H9 (cell line): ENCODE measurements at places on chromosomes 1 and 21.
A peak's percentile ranks its signal among the peaks of the same experiment; 100 is the strongest.

DNA sequence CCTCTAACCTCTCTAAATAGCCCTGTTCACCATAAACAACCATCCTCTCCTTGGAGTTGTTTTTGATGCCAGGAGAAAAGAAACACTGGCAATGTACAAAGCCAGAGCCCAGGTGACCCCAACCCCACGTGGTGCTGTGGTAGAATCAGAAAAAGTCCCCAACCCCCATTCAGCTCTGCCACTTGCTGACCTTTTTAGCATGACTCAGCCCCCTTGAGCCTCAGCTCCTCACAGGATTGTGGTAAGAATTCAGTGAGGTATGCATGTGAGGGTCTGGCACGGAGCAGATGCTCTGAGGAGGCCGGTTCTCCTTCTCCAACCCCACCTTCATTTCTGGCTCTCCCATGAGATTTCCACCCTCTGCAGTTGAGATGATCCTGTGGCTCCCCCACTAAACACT is 11.1 kb upstream of the CHI3L1 start:
- no peak for DNase-seq

DNA sequence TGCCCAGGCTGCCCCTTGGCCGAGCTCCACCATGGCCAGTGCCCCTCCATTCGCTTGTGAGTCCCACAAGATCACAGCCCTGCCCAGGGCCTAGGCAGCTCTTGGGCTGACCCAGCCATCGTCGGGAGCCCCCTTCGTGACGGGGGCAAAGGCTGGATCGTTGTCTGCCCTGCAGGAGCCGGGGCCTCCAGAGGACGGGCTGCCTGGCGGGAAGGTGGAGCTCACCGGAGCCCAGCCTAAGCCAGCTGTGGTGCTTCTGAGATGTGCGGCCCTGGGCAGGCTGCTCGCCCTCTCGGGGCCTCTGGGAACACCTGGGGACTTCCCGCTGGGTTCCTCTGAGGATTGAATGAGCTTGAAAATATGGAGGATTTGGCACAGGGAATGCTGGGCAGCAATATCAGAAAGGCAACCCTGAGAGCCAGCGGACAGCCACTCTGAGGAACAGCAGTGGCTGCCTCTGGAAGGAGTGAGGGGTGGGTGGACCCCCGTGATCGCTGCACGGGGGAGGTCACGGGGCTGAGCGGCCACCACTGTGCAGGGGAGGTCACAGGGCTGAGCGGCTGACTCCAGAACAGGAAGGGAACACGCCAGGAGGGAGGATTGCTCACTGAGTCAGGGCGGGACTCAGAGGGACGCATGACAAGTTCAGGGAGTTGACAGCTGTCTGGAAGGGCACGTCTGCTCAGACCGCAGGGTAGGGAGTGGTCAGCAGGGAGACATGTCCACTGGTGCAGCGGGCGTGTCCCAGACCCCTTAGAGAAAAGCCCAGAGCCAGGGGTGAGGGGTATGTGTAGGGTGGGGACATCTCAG is 19.3 kb downstream of the TP73 start:
- DNase-seq, result peak; percentile 33

GRCh38 chr1:41810446-41810845 is 108.3 kb downstream of the HIVEP3 start:
- DNase-seq, result peak; percentile 61

DNA sequence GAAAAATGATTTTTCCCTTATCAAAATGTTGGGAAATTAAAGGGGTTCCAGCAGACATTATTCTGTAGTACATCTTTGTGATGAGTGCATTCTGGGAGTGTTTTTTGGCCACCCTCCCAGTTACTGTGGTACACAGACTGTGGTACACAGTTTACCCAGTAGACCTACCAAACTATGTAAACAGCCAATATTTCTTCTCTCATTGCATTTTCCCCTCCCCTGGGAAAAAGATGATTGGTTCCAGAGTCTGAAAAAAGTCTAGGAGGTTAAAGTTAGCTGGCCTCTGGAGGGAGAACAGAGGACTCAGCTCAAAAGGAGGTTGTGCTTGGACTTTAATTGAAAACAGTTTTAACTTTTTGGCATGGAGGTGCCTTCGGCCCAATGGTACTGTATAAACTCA is 42.5 kb downstream of the PGM1 start:
- no peak for DNase-seq

DNA sequence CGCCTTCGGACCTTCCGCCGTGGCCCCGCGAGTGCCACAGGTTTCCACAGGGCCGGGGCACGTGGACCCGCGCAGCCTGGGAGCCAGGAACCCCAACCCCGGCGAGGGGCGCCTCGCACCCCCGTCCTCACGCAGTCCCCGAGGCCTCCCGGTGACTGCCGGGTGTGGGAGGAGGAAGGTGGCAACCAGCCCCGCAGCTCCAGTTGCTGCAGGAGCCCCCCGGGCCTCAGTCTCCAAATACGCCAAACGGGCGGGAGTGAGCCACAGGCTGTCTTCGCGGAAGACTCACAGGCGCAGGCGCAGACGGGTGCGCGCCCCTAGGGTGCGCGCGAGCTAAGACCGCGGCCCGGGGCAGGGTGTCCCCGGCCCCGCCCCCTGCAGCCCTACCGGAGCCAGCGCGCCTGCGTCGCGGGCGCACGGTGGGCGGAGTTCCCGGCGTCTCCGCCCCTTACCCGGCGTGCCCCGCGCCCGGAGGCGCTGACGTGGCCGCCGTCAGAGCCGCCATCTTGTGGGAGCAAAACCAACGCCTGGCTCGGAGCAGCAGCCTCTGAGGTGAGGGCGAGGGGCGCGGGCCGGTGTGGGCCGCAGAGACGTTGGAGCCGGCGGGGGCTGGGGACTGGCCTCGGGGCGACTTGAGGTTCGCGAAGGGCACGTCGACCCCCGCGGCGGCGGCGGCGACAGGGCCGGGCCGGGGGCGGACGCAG is at the start of gene ARF1:
TSS of gene ARF1 (plus strand) at position 495 of the 704 bp plus-strand sequence. CDS start 14,407 bp downstream, outside the sequence.
- DNase-seq, result peak; percentile 94

- no peak for DNase-seq
Observed at GRCh38 chr1:42423681-42424080, 32.1 kb downstream of the ZMYND12 start.

DNA sequence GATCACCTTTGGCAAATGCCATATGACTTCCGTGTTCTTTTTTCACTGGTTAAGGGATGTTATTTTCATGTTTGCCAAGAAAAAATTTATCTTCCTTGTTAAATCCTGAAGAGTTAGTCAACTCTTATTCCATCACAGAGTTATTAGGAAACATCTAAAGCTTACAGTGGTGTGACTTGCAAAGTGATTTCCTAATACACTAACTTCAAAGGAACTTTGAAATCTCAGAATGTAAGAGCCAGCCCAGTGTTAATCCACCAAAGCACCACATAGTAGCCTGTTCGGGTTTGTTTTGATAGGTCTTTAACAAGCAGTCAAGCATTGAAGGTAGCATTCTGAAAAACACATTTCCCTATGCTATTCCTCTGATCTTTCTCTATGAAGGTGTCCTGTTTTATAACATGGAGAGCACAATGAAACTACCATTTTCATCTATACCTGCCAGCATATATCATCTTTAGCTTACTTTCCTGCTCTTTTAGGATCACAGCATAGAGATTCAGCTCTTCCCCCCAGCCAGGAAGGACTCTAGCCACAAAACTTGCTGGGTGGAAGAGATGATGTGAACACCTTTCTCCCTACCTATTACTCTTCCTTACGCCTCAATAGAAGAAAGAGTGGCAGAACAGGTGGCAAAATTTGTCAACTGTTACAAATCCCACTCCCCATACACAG is 82.4 kb upstream of the MAGI3 start:
- DNase-seq, result no peak

DNA sequence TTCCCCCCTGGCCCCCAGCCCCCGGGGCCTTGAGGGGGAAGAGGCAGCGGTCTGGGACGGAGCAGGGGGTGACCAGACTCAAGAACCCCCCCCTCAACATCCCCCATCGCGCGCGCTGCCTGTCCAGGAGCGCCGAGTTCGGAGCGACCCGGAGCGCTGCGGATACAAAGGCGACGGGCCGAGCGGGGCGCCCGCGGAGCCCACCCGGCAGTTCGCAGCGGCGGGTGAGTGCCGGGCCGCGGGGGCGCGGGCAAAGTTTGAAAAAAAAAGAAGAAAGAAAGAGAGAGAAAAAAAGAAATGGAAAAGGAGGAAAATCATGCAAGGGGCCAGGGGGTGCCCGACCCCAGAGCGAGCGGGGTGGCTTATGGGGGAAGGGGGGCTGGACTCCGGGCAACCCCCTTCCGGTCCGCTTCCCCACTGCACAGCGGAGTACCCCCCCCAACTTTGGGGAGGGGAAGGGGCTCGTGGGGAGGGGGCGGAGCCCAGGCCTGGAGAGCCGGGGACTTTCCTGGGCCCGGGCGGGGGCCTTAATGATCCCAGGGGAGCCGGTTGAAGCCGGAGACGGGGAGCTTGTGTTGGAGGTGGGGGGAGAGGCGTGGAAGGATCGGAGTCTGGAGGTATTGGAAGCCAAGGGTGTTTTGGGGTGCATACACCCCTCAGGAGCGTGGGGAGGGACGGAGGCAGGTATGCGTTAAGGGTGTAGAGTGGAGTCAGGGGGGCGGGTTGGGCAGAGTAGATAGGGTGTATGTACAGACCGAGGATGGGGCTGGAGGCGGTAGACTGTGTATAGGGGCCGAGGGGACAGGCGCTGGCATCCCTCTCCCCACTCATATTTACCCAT is 502 bp downstream of the VANGL2 start:
- DNase-seq, result peak; percentile 45

GRCh38 chr1:86957221-86957620 is 42.8 kb downstream of the HS2ST1 start:
- no peak for DNase-seq

DNA sequence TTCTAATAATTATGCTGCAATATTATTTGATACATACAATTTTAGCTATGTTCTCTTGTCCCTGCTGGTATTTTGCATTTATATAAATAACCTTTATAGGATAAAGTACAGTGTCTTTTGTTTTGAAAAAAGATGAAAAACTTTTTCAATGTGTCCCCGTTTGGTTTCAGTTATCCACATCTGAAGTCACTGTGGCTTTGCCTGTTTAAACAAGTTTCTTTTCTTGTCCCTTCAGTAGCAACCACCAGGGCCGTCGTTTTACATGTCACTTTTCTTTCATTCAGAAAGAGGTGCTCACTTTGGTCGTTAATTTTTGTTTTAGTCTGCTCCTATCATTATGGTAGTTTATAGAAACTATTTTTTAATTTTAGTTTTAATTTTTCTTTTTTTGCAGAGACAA is 41.4 kb downstream of the RABGAP1L start:
- DNase-seq, result no peak

DNA sequence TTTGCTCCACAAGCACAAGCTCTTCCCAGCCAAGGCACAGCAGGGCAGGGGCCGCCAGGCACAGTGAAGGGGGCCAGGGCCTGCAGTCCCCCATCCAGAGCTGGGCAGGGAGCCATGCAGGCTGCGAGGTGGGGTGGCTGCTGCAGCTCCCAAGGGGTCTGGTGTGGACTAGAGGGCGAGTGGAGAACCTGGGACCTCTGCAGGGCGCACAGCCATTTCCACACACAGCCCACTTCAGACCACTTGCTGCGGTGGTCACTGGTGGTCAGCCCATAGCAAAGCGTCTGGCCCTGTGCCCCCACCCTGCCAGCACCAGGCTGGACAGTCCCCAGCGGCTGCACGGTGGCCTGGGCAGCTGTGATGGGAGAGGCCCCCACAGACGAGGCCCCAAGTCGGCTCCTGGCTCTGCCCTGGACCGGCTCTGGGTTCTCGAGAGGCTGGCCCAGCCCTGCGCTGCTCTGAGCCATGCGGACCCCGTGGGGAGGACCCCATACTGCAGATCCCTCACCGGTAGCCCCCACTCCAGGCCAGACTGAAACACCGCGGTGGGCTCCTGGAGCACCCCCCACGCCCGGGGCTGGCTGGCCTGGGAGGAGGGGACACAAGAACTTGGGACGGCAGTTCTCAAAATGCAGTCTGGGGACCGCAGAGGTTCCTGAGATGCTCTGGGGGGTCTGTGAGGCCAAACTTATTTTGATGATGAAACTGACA is 47.1 kb upstream of the COL6A2 start:
- DNase-seq, result no peak

DNA sequence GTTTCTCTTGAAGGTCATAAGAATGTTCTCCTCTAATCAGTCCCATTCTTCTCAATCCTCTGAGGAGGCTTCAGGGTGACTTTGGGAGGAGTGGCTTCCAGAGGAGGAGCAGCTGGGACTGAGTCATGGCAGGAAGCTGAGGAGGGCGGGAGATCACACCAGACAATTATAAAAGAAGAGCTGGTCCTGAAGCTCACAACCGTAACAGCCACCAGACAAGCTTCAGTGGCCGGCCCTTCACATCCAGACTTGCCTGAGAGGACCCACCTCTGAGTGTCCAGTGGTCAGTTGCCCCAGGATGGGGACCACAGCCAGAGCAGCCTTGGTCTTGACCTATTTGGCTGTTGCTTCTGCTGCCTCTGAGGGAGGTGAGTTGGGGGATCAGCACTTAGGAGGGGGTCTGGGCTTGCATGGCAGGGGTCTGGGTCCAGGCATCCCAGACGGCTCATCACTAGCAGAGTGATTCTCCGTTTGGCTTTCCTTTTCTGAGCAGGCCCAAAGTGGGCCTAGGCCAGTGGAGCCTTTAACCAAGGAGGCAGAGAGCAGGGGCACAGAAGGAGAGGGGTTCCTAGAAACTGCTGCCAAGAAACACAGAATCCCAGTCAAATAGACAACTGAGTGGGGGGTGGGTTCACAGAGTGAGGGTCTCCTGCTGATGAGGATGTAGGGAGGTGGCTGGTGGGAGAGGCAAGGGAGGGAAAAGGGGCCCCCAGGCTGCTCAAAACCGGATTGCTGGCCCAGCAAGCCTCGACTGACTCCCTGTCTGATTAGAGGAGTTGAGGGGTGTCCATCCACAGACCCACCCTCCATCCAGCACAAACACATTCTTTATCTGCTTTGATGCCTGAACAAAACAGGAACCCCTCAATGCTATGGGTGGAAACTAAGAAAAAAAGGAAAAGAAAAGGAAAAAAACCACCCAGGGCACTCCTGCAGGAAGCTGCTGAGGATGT is at the start of gene ECM1:
TSS of gene ECM1 (plus strand) at position 198 of the 953 bp plus-strand sequence. CDS start at position 299, 101 bp downstream.
- no peak for DNase-seq

GRCh38 chr1:216046336-216046735 is 376.9 kb downstream of the USH2A start:
- DNase-seq, result no peak

DNA sequence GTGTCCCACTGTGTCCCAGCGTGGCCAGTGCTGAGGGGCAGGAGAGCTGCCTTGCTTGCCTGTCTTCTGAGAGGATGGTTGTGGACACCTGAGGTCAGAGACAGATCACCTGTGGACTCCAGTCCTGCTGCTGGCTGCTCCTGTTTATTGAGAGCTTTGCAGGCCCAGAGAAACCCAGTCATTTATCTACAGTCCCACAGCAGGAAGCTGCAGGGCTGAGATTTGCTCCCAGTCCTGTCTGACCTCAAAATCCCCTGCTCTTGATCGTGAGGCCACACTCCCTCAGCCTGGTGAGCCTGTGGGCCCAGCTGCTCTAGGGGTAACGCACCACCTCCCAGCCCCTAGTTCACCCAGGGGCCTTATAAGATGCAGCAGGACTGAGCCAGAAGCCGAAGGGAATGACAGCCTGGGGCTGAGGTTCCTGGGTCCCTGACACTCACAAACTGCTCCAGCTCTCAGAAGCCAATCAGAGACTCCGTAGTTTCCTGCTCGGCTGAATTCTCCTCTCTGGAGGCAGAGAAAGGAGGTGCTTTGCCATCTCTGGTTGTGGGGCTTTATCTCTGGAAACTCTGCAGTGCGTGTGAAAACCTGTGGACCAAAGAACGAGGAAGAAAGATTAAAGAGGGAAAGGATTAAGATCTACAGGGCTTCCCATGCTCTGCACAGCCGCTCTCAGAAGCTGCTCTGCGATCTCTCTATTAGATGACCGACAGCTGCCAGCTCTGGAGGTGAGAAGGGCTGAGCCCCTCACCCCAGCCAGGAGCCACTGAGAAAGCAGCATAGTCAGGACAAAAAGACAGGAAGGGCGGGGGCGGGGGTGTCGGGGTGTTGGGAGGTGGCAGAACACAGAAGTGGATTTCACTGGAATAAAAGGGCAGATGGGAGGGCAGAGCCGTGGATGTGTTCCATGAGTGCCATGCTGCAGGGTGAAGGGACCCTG is 39.1 kb downstream of the UBIAD1 start:
- no peak for DNase-seq
